ENCODE measurements at places on chromosomes 7 and 10.

DNA sequence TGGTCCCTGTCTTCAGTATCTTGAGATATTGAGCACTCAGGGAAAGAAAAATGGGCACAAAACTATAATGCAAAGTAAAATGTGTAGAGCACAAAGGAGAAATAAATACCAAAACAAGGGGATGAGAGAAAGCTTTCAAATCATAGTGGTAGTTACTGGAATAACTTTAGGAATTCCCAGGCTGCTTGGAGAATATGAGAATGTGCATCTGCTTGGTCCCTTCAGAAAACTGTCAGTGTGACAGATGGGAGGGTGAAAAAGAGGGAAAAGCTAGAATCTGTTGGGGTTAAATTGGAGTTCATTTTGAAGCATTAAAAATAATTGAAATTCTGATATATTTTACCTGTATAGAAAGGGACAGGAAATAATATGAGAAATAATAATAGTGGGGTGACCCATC lies 15.3 kb downstream of the ST7 start:
- no peak overlapping the region for H3K4me3 ChIP-seq
- H3K27ac ChIP-seq: no peak overlapping the region
- no peak for DNase-seq
- no peaks in the 10 kb centered on the region for H3K36me3 ChIP-seq
- H3K4me1 ChIP-seq: peaks cover 6% of the 10 kb centered on the region

GRCh38 chr10:47366731-47367460 lies 17.2 kb downstream of the ZNF488 start:
- peaks cover 2% of the 10 kb centered on the region for H3K27me3 ChIP-seq
- H3K4me3 ChIP-seq: no peak overlapping the region
- H3K27ac ChIP-seq: no peak overlapping the region
- no peaks in the 10 kb centered on the region for H3K4me1 ChIP-seq
- H3K36me3 ChIP-seq: no peaks in the 10 kb centered on the region

GRCh38 chr7:151597541-151598444 lies 78.1 kb upstream of the RHEB start:
- H3K27ac ChIP-seq: no peak overlapping the region
- H3K4me3 ChIP-seq: no peak overlapping the region
- H3K4me1 ChIP-seq: peaks cover 18% of the 10 kb centered on the region
- no peak for DNase-seq
- H3K27me3 ChIP-seq: no peaks in the 10 kb centered on the region

- no peak for DNase-seq
- no peaks in the 10 kb centered on the region for H3K36me3 ChIP-seq
- H3K4me1 ChIP-seq: no peaks in the 10 kb centered on the region
- H3K27ac ChIP-seq: no peak overlapping the region
These were observed 407.4 kb downstream of the GRM8 start for GRCh38 chr7:126845331-126845730.

- H3K27me3 ChIP-seq: no peaks in the 10 kb centered on the region
- H3K4me3 ChIP-seq: no peak overlapping the region
- H3K27ac ChIP-seq: no peak overlapping the region
- DNase-seq: no peak
- H3K36me3 ChIP-seq: no peaks in the 10 kb centered on the region
These were observed 73.5 kb downstream of the TBXAS1 start for GRCh38 chr7:139902436-139903102.

GRCh38 chr7:3949242-3949640 lies 648.2 kb downstream of the SDK1 start:
- H3K27ac ChIP-seq: no peak overlapping the region
- no peaks in the 10 kb centered on the region for H3K4me1 ChIP-seq
- no peak overlapping the region for H3K4me3 ChIP-seq
- DNase-seq: no peak

- H3K4me3 ChIP-seq: no peak overlapping the region
- H3K36me3 ChIP-seq: peaks cover 9% of the 10 kb centered on the region
- DNase-seq: no peak
- peaks cover 45% of the 10 kb centered on the region for H3K4me1 ChIP-seq
- no peak overlapping the region for H3K27ac ChIP-seq
These were observed 5.3 kb downstream of the CASD1 start for GRCh38 chr7:94514917-94515316.

- DNase-seq: no peak
- peaks cover 72% of the 10 kb centered on the region for H3K36me3 ChIP-seq
- no peaks in the 10 kb centered on the region for H3K27me3 ChIP-seq
- no peak overlapping the region for H3K4me3 ChIP-seq
- no peak overlapping the region for H3K27ac ChIP-seq
These were observed 19.6 kb downstream of the ARID5B start for GRCh38 chr10:61921143-61921542.

DNA sequence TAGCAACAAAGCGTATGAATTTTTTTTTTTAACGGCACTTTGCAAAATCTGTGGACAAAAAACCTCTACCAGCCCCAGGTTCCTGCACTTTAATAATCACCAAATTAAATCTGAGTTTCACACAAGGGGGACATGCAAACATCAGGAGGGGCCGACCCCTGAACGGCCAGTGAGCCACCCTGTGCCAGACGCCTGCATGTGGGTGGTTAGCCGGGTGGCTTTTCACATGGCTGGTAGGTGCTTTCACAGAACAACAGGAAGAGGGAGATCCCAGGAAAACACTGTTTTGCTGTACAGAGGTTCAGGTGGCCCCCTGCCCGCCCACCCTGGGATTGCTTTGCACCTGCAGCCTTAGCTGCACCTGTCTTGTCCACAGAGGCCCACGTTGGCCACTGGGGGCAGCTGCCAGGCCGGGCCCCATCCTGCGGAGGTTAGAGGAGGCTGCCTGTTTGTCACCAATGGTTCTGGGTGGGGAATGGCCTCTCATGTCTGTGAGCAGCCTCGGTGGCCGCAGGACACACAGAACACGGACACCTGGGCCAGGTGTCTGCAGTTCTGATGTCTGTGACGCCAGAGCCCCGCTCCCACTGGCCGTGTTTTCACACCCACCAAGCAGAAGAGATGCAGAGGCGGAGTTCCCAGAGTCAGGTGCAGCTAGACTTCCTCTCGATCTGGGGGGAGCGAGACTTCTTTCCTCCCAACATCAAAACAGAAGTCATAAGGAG lies 107.7 kb downstream of the FAM53B start:
- H3K4me3 ChIP-seq: no peak overlapping the region
- H3K36me3 ChIP-seq: peaks cover 14% of the 10 kb centered on the region
- peaks cover 51% of the 10 kb centered on the region for H3K4me1 ChIP-seq
- DNase-seq: peak; percentile 49
- peak overlapping the region; percentile 72 for H3K27ac ChIP-seq
